Fibroblast of the aortic adventitia (primary cell): ENCODE measurements at places on chromosomes 6 and 20.

DNA sequence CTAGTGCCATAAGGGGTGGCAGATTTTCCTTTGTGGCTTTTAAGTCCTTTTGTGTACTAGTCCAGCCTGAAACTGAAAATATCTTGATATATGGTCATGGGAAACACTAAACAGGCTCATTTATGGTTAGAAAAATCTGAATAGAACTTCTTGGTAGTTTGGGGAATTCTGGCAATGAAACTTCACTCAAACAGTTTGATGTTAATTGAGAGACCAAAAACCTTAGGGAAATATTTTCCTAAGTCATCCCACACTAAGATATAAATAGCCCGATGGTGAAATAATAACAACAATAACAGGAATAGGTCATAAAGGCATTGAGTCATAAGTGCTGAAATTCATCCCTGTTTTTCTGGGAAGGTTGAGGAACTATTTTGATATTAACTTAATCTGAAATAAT is 146.2 kb upstream of the SMLR1 start:
- DNase-seq, result peak; percentile 87

GRCh38 chr20:41081276-41081814 is 52.7 kb downstream of the TOP1 start:
- DNase-seq, result no peak

- no peak for DNase-seq
These were observed 39.7 kb downstream of the ZC3H12D start for GRCh38 chr6:149445095-149445466.

GRCh38 chr20:51354769-51355319 is 187.7 kb downstream of the NFATC2 start:
- no peak for DNase-seq

DNA sequence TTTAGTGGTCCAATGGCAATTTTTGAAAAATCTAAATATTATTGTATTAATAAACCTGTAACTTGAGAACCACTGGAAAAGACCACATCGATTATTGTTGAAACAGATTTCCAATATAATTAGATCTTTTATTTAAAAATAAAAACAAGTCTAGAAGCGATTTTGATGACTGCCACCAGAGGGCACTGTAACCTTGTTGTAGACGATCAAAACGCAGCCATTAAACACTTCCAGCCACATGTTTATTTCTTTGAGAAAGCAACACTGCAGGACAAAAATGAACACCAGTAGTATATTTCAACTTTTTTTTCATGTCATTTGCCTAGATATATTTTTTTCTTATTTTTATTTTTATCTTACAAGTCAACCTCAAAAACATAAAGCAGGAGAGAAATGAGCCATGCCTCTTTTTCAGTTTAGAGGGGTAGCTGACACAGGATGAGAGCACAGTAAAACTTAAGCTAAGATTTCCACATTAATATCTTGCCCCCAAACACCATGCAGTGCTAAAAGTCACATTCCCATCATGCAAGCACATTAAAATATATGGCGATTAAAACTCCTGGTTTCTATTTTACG is 115.4 kb downstream of the OPRM1 start:
- peak; percentile 87 for DNase-seq

GRCh38 chr6:156432543-156432942 is 344.6 kb upstream of the ARID1B start:
- no peak for DNase-seq

DNA sequence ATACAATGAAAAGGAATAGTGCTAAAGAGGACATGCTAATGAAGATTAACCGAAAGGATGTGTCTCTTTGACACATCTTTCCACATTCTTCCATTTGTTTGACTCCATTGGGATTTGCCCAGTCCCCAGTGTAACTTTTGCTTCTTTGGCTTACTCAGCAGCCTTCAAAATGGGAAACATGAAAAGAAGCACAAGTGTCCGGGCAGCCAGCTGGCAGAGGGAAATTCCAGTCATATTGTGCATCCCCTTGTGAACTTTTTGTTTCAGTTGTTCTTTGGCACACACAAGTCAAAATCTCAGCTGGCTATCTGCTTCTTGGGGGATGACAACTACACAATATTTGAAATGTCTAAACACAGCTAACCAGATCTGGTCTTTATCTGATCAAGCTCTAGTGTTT is 157.4 kb downstream of the OGFRL1 start:
- peak; percentile 38 for DNase-seq

DNA sequence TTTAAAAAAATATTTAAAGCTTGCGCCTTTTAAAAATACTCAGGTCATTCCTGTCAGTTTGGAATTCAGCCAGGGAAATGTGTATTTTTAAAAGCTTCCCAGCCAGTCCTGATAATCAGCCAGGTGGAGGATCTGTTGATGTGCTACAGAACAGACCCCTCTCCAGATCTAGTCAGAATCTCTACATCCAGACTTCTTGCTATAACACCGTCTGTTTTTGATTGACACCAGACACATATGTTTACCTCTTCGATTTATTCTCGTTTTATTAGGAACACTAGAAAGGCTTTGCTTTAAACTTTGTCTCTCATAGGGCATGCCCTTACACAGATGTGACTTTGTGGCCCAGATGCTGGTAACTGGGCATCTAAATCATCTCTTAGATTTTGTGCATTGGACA is 11.7 kb downstream of the PARD6B start:
- no peak for DNase-seq

- DNase-seq, result no peak
These were observed 374.1 kb upstream of the SULF2 start for GRCh38 chr20:48159145-48160008.

GRCh38 chr6:46293641-46294316 is 123.0 kb upstream of the ENPP5 start:
- DNase-seq, result no peak
